ENCODE measurements at places on chromosomes 3 and 15.
A peak's percentile ranks its signal among the peaks of the same experiment; 100 is the strongest.

- no peak for DNase-seq
Observed at GRCh38 chr15:44736181-44736765, at the start of gene TRIM69. TRIM69 (plus strand) TSS chr15:44736528; CDS start chr15:44736705, 177 bp downstream.

- DNase-seq, result no peak
Observed at GRCh38 chr3:47612178-47612577, 33.5 kb upstream of the CSPG5 start.

GRCh38 chr3:107956991-107957900, 133.6 kb downstream of the CD47 start:
- DNase-seq, result peak; percentile 68

DNA sequence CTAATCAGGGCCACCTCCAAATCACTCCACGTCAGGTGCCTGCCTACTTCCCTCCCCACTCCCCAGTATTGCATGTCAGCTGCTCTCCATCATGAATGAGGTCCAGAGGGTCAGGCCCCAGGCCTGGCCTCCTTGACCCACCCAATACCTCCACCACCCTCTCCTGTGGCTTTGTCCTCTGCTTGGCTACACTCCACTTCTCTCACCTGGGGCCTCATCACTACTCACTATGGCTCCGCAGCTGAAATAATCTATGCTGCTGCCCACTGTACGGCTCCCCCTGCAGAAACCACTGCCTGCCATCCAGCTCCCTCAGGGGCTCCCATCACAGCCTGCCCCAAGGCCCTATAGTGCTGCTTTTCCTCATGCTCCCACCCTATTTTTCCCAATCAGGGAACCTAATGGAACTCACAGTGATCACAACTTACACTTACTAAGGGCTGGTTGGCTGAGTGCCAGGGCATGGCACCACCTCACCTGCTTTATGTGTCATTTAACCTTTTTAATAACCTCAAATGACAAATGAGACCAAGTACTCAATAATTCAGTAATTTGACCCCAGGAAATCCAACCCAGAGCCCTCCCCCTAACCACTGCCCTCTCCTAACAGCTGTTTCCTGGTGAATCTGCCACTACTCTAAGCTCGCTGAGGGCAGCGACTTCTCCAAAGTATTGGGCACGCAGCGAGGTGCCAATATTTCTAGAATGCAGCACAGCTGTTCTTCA, 2.3 kb downstream of the GORASP1 start:
- no peak for DNase-seq

DNA sequence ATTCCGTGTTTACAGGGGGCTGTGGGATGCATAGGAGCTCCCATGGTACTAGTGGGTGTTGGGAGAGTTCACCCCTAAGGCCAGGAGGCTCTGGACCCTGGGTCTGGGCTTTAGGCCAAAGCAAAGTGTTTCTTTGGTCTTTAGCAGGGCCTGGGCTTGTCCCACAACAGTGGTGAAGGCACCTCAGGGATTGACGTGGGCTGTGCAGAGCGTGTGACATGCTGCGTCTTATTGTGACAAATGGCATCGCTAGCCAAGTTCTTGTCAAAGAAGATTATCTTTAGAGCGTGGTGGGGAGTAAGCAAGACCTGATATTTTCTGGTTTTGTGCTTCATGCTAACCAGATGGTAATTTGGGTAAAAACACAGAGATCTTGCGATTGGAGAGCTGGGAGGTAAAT, 170.1 kb downstream of the APBA2 start:
- no peak for DNase-seq

DNA sequence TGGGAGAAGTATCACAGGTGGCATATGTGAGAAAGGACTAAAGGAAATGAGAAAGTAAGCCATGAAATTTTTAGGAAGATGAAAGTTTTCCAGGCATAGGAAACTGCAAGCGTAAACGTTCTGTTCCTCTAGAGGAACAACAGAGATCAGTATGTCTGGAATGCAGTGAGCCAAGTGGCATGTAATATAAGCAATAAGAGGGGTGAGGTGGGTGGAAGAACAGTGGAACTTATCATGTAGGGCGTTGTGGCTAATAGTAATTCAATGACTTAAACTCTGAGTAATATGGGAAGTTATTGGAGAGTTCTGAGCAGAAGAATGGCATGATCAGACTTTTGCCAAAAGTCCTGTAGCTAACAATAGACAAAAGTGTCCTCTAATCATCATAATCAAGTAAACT, 902.9 kb downstream of the EPHA3 start:
- no peak for DNase-seq

GRCh38 chr3:4833471-4833870, 145.8 kb upstream of the BHLHE40 start:
- DNase-seq, result no peak

- DNase-seq, result no peak
Observed at GRCh38 chr3:156728267-156728985, 54.0 kb downstream of the TIPARP start.

DNA sequence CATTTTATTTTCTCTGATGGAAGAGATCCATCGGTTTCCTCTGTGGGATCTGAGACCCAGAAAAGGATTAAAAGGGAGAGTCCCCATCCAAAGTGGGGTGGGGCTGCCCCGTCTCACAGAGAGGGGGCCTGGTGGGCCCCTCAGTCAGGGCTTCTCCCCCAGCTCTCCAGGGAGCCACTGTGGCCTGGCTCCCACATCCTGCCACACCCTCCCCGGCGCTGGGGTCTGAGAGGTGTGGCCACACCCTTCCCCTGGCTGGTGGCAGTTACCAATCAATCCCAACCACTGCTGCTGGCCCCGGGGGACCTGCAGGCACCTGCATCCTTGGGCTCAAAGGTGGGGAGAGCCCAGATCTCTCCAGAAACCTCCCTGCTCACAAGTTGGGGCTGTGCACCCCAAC, 161.8 kb upstream of the IQSEC1 start:
- no peak for DNase-seq

- no peak for DNase-seq
Observed at GRCh38 chr3:105731686-105732085, 137.1 kb downstream of the CBLB start.

GRCh38 chr3:141444586-141445285, 42.1 kb upstream of the RASA2 start:
- no peak for DNase-seq

- DNase-seq, result no peak
Observed at GRCh38 chr3:16300307-16300706, 35.3 kb downstream of the OXNAD1 start.

- DNase-seq, result no peak
Observed at GRCh38 chr15:83380059-83380458, 67.1 kb upstream of the SH3GL3 start.

DNA sequence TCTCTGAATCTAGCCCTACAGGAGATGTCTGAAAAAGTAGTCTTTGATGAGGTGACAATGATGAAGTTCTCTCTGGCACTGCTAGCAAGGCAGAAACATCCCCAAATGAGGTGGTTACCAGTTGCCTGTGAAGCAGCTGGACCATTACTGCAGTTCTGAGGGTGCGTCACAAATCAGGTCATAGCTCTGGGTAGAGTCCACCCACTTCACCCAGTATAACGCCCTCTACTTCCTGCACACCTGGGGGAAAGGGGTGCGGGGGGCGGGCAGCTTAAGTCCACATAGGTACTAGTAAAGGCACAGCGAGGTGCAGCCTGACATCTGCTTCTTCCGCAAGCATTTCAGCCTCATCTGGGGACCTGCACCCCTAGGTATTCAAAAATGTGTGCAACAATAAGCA, 13.4 kb upstream of the SATB1 start:
- DNase-seq, result no peak

DNA sequence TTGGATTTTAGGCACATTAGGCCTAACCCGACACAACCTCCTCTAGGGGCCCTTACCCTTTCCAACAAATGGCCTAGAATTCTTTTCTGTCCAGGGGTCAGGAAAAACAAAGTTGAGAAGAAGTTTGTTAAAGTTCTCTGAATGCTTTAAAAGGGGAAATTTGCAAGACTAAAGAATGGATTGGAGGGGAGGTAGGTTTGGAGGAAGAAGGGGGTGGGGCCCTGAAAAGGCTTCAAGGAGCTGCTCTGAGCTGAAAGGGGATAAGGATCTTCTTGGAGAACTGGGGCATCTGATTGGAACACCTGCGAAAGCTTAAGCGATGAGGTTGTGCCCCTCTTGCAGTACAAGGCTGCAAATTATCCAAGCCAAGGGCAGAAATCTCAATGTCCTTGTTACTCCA, 3.9 kb upstream of the SENP2 start:
- DNase-seq, result no peak

DNA sequence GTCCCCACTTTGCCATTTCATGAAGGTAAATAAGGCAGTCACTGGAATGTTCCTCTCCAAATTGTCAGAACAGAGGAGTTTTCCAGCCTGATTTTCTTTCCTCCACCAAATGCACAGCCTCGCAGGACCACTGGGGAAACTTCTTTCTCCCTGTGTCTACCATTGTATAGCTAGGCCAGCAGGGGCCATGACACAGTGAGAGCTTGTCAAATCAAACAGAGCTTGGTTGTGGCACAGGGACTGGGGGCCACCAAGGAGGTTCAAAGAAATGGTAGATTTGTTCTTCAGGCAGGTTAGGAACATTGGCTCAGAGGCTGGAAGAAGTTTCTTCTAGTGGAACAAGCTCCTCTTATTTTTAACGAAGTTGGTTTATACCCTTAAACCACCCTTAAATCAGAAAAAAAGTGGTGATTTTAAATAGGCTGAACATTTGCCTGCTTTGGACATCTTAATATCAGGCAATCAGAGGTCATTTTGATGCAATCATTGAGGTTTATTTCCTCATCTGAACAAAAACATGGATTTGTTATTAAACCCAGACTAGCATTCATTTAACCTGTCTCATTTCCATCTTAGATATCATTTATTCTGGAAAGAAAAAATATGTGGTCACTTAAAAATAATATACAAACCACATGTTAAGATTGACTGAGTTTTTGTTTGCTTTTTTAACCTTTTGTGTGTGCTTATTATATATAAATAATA, 105.6 kb downstream of the GTPBP8 start:
- DNase-seq, result no peak

- DNase-seq, result no peak
Observed at GRCh38 chr3:184387174-184387714, 7.4 kb downstream of the CHRD start.

GRCh38 chr3:119497820-119498185, 544 bp upstream of the TIMMDC1 start:
- DNase-seq, result no peak

DNA sequence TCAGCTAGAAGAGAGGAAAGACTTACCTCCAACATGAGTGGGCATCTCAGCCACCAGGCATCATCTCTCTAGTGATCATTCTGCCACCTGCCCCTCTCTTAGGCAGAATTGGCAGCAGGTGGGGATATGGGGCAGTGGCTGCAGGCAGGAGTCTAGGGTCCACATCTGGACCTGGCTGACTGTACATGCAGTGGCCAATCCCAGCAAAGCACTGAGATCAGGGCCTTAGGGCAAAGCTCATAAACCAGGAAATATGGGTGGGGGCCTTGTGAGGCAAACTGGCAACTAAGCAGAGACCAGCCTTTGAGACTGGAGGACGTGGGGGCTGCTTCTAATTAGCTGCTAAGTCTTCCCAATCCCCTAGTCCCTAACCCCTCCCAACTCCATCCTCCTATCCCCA, 12.9 kb downstream of the POMGNT2 start:
- no peak for DNase-seq

DNA sequence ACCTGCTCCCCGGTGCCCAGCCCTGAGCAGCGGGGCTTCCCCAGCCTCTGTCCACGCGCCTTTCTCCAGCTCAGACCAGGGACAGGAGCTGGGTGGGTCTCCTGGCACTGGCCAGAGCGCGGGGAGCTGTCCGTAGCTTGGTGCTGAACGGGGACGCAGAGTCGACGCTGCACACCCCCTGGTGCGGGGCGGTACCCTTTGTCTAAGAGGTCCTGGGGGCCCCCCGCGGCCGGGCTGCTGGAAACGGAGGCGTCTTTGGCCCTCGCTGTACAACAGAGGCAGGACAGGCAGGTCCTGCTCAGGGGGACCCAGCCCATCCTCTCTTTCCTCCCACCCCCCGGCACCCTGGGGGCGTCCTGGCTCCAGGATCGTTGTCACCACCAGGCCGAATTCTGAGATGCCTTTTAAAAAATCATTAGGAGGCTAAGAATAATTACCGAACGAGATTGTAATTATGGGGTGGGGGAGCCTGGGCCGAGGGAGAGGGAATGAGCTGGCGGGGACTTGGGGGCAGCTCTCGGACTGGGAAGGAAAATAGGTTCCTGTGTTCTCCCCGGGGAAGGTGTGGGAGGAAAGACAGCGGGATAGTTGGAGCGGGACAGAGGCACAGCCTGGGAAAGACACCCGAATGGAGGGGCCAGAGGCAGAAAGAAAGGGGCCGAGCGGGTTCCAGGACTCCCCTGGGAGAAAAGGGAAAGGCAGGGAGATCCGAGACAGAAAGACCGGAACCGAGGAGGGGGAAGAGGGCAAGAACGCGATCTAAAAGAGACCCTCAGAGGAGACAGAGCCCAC, 4.1 kb upstream of the SKOR1 start:
- no peak for DNase-seq

DNA sequence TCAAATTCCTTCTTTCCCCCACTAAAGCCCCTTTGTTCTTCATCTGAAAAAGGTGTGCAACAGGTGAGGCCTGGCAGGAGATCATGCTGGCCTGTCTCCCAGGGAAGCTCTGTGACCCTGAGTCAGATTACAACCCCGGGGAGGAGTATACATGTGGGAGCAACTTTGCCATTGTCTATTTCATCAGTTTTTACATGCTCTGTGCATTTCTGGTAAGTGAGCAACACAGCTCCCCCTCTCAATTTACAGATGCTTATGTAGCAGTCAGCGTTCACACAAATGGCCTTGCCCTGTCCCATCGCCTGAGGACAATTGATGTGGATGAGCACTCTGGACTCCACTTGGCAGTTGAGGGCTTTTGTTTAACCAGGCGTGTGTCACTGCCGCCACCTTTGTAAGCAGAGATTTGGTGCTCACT, 70.4 kb downstream of the CHDH start:
- DNase-seq, result no peak

- no peak for DNase-seq
Observed at GRCh38 chr15:43095708-43096347, 10.0 kb downstream of the UBR1 start.

- DNase-seq, result no peak
Observed at GRCh38 chr3:28590860-28591259, 242.2 kb upstream of the AZI2 start.

DNA sequence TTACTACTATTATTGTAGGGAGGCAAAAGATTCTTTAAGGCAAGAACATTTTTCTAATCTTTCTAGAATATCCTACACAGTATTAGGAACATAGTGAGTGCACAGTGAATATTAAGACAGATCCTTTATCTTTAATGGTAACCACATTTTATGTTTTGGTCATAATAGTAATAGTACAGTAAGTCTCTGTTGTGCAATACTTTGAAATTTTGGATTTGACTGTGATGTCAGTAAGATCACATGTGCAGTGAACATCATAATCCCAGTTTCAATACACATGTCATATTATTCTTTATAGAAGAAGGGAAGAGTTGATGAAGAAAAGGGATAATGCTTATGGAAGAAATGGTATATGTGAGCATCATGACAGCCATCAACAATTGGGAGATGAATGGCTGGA, 10.7 kb downstream of the STT3B start:
- DNase-seq, result no peak

Measured in GOT3 (cell line).